ENCODE measurements at places on chromosomes 2 and 18. TPM values are rescaled to one million over a fixed set of nuclear protein-coding genes. Genes with fewer than 3 reads are reported as not detected.

- H3K27ac ChIP-seq = no peak overlapping the region
- no peaks in the 10 kb centered on the region for H3K27me3 ChIP-seq
- no peaks in the 10 kb centered on the region for H3K4me1 ChIP-seq
These were observed 10.1 kb downstream of the BAZ2B start for GRCh38 chr2:159606287-159606686.

GRCh38 chr2:133713049-133713580 is 144.9 kb upstream of the NCKAP5 start:
- no peak overlapping the region for H3K27ac ChIP-seq
- no peaks in the 10 kb centered on the region for H3K36me3 ChIP-seq
- no peak for DNase-seq
- H3K4me3 ChIP-seq = no peak overlapping the region
- no peaks in the 10 kb centered on the region for H3K27me3 ChIP-seq
- H3K4me1 ChIP-seq = no peaks in the 10 kb centered on the region

GRCh38 chr2:98348066-98348561 is 1.9 kb downstream of the CNGA3 start:
- H3K36me3 ChIP-seq = no peaks in the 10 kb centered on the region
- DNase-seq = no peak
- H3K4me1 ChIP-seq = no peaks in the 10 kb centered on the region
- peaks cover 18% of the 10 kb centered on the region for H3K27me3 ChIP-seq

- DNase-seq = no peak
- no peak overlapping the region for H3K4me3 ChIP-seq
- H3K27me3 ChIP-seq = no peaks in the 10 kb centered on the region
- H3K36me3 ChIP-seq = peaks cover 5% of the 10 kb centered on the region
- peaks cover 29% of the 10 kb centered on the region for H3K4me1 ChIP-seq
- H3K27ac ChIP-seq = peak overlapping the region; percentile 49
These were observed 6.3 kb downstream of the CASP8 start for GRCh38 chr2:201266629-201267028.

- no peak overlapping the region for H3K4me3 ChIP-seq
- H3K27ac ChIP-seq = no peak overlapping the region
- H3K27me3 ChIP-seq = peaks cover 7% of the 10 kb centered on the region
- no peaks in the 10 kb centered on the region for H3K36me3 ChIP-seq
- no peaks in the 10 kb centered on the region for H3K4me1 ChIP-seq
- no peak for DNase-seq
These were observed 126.6 kb downstream of the ZNF532 start for GRCh38 chr18:58991167-58991798.

- H3K4me1 ChIP-seq = no peaks in the 10 kb centered on the region
- no peak overlapping the region for H3K4me3 ChIP-seq
- no peaks in the 10 kb centered on the region for H3K27me3 ChIP-seq
- H3K36me3 ChIP-seq = peaks cover 3% of the 10 kb centered on the region
- no peak for DNase-seq
These were observed 60.3 kb upstream of the LYPD6B start for GRCh38 chr2:148978026-148978685.

DNA sequence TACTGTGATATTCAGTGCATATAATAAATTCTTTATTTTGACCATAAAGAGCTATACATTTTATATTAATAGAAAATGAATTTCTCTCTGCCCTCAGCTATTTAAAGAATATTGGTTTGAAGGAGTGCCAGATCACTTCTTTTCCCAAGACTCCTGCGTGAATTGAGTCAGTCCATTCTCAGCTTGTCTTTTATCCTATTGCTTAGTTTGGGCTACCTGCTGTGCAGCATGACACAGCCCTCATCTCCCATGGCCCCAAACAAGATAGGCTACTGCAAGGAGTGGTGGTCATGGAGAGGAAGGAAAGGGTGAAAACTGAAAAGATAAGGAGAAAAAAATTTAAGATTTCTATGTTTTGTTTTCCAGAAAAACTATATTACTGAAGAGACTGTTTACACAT is 10.1 kb upstream of the FBXO11 start:
- peaks cover 2% of the 10 kb centered on the region for H3K4me1 ChIP-seq
- no peaks in the 10 kb centered on the region for H3K36me3 ChIP-seq
- H3K4me3 ChIP-seq = no peak overlapping the region
- no peak for DNase-seq
- H3K27me3 ChIP-seq = no peaks in the 10 kb centered on the region

Gene CCDC74A
- 3.2 TPM for total RNA-seq

DNA sequence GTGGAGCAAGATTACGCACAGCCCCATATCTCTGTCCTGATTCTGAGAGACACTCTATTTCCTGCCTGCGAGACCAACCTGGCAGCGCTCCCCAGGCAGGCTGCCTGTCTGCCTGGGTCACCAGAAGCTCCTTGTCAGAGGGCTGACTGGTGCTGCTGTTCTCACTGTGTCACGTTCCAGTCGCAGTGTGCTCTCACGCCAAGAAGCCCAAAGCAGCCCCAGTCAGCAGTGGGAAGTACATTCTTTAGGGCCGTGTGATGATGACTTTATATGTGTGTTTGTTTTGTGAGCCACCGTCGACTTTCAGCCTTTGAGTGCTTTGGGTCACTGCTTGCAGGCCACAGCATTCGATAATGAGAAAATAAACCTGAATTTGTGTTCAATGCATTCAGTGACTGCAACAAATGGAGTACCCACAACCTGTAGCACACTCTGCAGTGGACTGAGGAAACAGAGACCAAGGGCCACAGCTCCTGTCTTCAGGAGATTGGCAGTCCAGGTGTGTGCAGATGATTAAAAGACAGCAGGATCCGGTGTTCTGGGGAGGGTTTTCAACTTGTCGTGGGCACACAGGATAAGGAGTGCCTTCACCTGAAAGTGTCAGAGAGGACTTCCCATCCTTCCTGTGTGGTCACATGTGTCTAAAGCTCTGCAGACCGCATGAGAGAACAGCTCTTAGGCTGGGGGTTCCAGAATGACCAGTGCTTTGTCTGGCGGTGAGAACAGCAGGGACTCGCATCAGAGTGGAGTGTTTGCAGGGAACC is 4.8 kb downstream of the TNFRSF11A start:
- H3K4me3 ChIP-seq = no peak overlapping the region
- H3K27ac ChIP-seq = no peak overlapping the region
- peaks cover 8% of the 10 kb centered on the region for H3K27me3 ChIP-seq
- no peaks in the 10 kb centered on the region for H3K36me3 ChIP-seq

Gene PLEK
- 5.1 TPM for total RNA-seq

DNA sequence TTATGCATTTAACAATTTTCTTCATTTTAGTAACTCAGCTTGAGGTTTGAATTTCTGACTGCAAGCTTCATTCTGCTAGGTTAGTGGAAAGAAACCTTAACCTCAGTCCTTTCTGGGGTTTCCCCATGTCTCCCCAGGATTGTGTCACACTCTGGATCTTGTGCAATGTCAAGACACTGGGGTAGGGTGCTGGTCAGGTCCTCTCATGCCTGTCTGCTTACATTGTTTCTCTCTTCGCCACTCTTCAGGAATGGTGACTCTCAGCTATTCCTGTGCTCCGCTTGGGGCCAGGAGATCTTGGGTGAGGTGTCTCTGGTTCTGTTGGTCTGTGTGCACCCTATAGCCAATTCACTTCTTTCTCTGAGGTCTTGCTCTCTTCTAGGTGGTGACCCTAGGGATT is 23.9 kb downstream of the CTLA4 start:
- H3K27me3 ChIP-seq = no peaks in the 10 kb centered on the region
- DNase-seq = no peak
- H3K4me1 ChIP-seq = no peaks in the 10 kb centered on the region
- H3K27ac ChIP-seq = no peak overlapping the region
- H3K36me3 ChIP-seq = no peaks in the 10 kb centered on the region

DNA sequence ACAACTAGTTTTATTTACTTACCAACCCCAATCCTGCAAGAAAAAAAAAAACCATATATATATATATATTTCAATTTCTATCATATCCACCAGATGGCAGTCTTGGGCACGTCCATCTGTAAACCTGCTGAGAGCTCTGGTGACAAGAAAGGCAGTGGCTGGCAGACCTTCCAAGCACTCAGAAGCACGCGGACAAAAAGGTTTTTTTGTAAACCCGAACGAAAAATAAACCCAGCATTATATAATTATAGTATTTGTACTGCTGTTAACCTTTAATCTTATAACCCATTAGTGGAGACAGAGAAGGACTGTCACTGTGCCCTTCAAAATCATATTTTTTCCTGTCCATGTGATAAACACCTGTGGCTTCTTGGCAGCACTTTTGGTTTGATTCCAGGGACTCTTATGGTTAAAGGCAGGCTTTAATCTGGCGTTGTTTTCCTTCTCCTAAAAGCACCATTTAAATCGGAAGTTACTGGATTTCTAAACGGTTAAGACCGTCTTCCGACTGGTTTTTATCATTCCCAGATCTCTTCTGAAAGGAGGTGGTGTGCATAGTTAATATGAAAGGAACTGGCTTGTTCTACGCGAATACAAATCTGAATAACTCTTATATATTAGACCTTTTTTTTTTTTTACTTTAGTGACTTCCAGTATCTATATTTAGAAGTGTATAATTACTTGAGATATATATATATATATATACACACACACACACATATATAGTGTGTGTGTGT is 31.0 kb upstream of the SLC3A1 start:
- H3K4me3 ChIP-seq = peak overlapping the region; percentile 33
- H3K36me3 ChIP-seq = no peaks in the 10 kb centered on the region
- DNase-seq = no peak
- peaks cover 4% of the 10 kb centered on the region for H3K4me1 ChIP-seq

GRCh38 chr2:64750001-64750816 is 96.5 kb upstream of the SERTAD2 start:
- H3K27me3 ChIP-seq = no peaks in the 10 kb centered on the region
- peak; percentile 13 for DNase-seq
- H3K36me3 ChIP-seq = no peaks in the 10 kb centered on the region
- H3K4me1 ChIP-seq = peaks cover 10% of the 10 kb centered on the region

GRCh38 chr2:127570282-127571250 is 35.1 kb downstream of the MYO7B start:
- H3K4me3 ChIP-seq = no peak overlapping the region
- no peak for DNase-seq
- H3K4me1 ChIP-seq = peaks cover under 1% of the 10 kb centered on the region

GRCh38 chr2:1300284-1300683 is 113.0 kb upstream of the TPO start:
- no peak overlapping the region for H3K4me3 ChIP-seq
- H3K27ac ChIP-seq = no peak overlapping the region

Measured in T-cell (primary cell).